ENCODE measurements at places on chromosomes 5 and 9.

DNA sequence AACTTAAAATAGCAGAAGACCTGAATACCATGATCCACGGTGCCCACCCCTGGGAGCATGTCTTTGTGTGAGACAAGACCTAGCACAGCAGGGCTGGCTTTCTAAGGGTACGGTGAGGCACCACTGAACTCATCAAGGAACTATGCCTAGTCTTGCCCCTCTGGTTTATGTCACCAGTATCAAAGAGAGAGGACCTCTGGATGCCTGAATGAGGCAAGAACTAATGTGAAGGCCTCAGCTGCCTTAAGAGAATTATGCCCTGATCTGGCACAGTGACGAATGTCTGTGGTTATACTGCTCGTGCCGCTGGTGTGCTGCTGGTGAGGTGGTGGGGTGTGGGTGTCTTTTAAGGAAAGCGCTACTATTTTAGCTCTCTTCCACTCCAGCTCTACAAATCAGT is 23.0 kb downstream of the NREP start:
- DNase-seq = peak; percentile 35

DNA sequence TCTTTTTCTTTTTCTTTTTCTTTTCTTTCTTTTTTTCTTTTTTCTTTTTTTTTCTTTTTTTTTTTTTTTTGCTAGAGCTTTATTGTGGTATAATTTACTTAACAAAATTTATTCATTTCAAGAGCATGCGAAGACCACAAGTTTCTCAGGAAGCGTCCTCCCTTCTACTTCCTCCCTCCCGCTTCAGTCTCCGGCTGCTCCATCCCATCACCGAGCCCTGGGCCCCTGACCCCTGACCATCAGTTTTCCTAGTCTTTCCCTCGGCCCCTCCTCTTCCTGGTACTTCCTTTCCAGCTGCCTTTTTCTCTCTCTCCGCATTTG is 34.7 kb downstream of the C9orf152 start:
- no peak for DNase-seq

DNA sequence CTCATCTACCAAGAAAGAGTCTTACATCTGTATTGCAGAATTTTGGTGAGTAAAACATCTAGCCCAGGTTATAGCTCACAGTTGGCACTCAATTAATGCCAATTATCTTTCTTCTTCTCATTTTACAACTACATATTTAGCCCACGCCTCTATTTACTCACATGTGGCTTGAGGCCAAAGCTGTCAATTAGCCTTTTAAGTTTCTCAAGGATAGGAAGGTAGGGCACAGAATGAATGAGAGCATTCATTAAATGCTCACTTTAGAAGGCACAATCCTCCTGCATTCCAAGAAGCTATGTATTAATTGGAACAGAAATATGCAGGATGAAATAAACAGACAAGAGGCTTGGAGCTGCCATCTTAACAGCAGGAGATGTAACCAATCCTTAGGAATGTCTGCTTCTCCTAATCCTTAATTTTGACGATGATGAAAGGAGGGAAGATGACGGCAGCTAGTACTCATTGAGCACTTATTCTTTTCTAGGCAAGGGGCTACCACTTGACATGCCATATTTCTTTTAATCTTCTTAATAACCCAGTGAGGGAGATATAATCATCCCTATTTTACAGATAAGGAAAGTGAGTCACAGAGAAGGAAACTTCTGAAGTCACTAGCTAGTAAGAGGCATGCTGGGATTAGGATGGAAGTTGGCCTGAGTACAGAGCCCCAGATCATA is 30.8 kb upstream of the PANK3 start:
- DNase-seq = no peak

DNA sequence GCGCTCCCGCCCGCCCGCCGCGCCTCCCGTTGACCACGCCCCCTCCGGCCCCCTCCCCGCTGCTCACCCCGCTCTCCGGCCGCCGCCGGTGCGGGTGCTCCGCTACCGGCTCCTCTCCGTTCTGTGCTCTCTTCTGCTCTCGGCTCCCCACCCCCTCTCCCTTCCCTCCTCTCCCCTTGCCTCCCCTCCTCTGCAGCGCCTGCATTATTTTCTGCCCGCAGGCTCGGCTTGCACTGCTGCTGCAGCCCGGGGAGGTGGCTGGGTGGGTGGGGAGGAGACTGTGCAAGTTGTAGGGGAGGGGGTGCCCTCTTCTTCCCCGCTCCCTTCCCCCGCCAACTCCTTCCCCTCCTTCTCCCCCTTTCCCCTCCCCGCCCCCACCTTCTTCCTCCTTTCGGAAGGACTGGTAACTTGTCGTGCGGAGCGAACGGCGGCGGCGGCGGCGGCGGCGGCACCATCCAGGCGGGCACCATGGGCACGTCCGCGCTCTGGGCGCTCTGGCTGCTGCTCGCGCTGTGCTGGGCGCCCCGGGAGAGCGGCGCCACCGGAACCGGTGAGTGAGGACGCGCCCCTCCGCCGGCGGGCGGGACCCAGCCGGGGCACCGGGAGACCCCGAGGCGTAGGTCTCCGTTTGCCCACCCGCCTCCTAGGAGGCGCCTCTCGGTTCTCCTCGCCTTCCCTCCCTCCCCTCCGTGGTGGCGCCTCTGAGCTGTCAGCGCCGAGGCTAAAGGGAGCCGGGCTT is at the start of gene VLDLR:
TSS of gene VLDLR (plus strand) at position 66 of the 739 bp plus-strand sequence. CDS start at position 469, 403 bp downstream.
- DNase-seq = peak; percentile 40

- no peak for DNase-seq
These were observed 106.8 kb upstream of the FST start for GRCh38 chr5:53373451-53374158.

DNA sequence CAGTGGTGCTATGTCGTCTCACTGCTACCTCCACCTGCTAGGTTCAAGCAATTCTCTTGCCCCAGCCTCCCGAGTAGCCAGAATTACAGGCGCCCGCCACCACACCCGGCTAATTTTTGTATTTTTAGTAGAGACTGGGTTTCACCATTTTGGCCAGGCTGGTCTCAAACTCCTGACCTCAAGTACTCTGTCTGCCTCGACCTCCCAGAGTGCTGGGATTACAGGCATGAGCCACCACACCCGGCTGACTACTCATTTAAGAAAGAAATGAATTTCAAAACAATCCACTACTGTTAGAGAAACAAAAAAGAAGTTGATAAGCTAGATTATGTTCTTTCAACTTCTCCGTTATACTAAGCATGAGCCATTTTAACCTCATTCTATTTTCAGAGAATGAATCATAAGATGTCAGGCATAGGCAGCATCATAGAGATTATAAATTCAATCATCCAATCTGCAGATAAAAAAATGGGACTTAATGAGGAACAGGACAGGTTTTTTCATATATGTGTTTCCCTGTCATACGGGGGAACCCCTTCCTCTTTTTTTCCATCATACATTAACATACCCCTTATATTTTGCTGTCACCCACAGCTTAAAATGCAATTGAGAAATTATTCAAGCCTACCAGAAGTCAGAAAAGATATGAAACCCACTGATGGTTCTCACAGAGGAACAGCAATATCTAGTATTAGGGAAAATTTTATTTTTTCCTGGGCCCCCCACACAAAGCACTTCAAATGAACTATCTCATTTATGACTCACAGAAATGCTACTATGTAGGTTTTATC is 26.5 kb upstream of the ADRB2 start:
- peak; percentile 33 for DNase-seq

DNA sequence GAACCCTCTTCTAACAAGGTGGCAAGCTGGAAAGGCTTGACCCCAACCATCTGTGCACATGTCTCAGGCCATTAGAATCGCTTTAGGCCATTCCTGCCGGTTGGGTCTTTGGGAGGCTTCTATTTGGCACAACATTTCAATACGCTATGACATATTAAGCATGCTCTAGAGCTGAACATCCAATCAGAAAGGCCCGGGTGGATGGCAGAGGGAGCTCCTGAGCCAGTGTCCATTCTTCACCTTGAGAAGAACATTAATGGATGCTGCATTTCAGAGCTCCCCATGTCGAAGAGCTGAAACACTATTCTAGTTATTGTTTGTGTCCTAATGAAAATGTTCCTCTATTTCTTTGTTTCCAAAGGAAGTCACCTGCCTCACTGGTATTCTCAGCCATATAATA is 12.8 kb downstream of the SPATA9 start:
- DNase-seq = no peak

DNA sequence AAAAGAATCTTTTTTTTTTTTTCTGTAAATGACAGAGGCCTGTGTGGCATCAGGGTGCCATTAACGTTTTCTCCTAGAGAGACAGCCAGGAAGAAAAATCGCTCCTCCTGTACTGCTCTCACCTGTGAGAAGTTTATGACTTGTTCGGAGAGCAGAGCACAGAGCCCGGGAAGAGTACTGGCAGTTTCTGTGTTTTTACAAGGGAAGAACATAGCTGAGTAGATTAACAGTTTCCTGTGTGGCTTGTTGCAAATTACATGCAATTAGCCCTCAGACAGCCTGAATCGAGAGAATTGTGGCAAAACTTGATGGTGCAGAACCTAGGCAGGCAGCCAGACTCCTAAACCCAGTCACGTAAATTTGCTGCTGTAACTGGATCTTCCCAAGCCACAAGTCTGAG is 32.1 kb downstream of the PRKACG start:
- no peak for DNase-seq

DNA sequence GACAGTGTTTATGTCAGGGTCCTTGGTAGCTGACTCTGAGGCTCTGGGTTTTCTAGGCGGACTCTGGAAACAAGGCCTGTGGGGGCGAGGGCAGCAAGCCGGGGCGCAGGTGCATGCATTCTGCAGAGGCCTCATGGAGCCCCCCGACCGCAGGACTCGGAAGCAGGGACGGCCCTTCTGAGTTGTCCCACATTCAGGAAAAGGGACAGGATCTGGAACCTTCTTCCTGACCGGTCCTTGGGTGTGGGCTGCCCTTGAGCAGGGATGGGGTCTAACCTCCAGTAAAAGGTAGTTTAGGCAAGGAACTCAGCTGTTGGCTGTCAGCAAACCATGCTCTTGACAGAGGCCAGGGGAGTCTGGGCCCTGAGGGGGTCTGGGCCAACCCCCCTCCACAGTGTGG is 7.4 kb upstream of the COL5A1 start:
- no peak for DNase-seq

DNA sequence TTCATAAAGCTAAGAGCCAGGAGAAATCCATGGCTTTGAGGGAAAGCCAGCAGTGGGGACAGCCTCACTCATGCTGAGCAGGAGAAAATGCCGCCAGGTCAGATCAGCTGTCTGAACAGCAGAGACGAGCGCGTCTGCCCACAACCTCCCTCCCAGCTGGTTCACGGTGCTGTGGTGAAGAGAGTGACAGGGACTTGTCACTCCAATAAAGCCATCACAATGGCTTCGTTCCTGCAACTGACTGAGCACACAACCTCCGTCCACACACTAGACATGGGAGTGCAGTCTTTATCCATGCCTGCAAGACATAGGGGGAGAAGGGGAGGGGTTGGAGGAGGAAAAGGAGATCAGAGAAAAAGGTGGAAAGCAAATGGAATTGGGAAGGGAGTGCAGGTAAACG is 206.9 kb downstream of the GABBR2 start:
- no peak for DNase-seq

GRCh38 chr9:6905850-6906375 is 148.1 kb downstream of the KDM4C start:
- no peak for DNase-seq

DNA sequence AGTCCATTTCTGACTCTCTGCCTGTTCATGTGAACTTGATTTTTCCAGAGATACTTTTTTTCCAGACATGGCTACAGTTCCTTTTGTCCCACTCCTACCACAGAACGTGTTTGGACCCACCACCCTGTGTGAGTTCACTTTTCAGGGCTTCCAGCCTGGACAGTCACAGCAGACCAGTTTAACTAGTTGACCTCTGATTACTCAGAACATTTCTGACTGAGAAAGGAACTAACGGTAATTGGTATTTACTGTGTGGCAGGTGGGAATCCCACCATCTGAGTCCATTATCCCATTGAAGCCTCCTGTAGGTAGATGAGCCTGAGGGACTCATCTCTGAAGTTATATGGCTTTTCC is 210.1 kb downstream of the GOLPH3 start:
- no peak for DNase-seq

DNA sequence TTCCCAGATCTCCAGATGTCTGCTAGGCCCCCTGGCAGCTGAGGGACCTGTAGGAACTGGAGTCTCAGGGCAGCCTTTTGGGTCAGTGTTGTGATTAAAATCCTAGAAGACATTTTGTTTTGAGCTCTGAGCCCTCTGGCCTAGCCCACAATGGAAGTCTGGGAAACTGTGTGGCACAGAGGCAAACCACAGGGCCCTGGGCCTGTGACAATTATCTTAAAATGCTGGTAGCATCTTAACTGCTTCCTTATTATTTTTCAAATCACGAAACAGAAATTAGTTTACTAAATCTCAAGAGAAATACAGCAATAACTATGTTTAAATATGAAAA is 125.5 kb downstream of the STARD4 start:
- DNase-seq = no peak

GRCh38 chr9:116435706-116436105 is 251.4 kb upstream of the TRIM32 start:
- DNase-seq = no peak

DNA sequence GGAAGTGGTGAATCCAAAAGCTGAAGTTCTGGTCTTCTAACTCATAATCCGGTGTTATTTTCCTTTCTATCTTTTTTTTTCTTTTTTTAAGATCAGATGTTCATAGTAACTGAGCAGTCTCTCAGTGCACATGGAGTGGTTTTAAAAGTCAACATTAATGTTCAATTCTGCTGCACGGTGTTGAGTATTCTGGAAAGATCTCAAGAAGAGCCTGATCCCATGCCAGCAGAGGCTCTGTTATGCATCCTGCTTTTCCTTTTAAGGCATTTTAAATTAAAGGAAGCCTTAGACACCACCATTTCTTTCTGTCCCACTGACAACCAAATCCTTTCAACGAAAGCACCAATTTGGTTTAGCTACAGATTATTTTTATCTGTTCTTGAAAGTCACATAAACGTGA is 33.4 kb downstream of the SEMA5A start:
- DNase-seq = no peak

DNA sequence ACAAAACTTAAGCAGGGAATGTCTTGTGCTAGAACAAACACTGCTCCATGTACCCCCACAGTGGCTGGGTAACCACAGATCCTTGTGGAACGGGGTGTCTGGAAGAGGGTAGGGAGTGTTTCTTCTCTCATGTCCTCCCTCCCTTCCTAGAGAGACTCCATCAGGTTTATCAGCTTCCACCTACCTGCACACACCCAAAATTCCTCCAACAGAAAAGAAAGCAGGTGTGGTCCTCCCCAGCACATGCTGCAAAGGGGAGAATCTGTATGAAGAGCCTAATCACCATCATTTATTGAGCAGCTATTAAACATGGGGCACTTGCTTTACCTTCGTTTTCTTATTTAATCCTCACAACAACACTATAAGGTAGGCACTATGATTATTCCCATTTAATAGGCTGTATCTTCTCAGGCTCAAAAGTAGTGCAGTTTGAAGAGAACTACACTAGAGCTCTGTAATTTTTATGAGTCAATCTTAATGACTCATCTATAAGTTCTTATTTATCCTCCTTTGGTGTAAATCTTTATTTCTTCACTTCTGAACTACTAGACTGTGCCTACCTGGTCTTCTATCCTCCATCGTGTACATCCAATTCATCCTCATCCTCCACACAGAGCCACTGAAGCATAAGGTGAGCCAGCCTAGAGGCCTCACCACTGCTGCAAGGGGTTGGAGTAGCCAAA is 31.6 kb downstream of the C9orf40 start:
- no peak for DNase-seq

GRCh38 chr9:21812946-21813568 is 10.6 kb downstream of the MTAP start:
- DNase-seq = peak; percentile 53
